ENCODE measurements at places on chromosomes 4 and X.

GRCh38 chr4:164956766-164957643, 20.5 kb downstream of the TRIM61 start:
- DNase-seq: peak; percentile 91

DNA sequence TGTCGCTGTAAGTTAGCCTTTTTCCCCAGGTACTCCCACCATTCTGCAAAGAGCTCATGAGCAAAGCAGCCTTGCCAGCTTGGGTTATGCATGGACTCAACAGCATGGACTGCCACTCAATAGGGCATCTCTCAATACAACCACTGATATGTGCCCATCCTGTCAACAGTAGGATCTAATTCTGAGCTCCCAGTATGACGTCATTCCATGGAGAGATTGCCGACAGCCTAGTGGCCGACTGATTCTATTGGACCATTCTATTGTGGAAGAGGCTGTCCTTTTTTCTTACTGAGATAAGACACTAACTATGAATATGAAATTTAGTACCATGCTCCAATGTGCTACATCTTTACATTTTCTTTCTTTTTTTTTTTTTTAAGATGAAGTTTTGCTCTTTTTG, 2389.0 kb upstream of the AGA start:
- no peak for DNase-seq

- peak; percentile 33 for DNase-seq
These were observed 49.7 kb downstream of the RASL11B start for GRCh38 chr4:52911684-52912294.

DNA sequence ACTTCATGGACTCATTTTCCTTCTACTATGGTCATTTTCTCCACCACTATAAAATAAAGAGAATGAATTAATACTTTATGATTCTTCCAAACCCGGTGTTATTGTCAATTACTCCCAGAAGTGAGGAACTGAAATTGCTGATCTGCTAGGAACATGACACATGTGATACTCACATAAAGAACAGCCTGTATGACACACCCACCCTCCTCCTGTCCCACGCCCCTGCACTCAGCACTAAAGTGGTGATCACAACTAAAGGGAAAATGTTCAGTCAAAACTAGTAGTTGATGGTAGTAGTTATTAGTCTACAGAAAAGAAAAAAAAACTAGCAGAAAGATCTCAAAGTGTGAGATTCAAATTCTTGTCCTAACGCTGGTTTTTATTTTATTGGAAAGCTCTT, 1508.3 kb downstream of the RAPGEF2 start:
- DNase-seq: no peak

DNA sequence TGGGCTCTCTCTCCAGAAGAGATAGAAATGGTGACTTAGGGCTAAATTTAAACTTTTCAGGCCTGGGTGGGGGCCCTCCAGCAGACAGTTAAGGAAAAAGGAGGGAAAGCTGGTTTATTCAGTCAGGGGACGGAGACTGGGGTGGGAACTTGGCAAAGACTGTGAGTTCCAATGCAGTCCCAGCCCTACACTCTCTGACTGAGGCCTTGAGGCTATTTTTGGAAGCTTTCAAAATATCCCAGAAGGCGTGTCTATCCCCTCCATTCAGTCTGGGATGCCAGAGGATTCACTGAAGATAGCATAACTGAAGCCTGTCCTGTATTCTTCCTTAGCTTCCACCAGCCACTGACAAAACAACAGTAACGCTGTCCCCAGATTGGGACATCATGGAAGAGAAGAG, 32.1 kb upstream of the MSN start:
- no peak for DNase-seq

- no peak for DNase-seq
These were observed 15.3 kb downstream of the KLHL2 start for GRCh38 chr4:165222651-165222994.

GRCh38 chr4:182288534-182288933, 45.3 kb downstream of the TENM3 start:
- DNase-seq: no peak

DNA sequence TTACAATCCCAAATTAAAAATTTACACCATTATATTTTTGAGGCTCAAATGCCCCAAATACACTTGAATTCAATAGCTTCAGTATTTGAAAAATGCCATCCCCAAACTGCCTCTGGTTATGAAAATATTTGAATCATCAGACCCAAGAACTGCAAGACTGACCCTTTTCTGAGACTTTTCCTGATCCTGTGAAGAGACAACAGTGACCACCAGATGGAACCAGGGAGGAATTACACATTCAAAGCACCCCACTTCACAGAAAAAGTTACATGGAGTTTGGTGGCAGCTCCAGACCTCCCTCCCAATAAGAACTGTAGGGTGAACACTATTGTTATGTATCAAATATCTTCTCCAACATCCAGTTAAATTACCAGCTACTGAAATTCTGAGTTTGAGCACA, 44.0 kb upstream of the SCD5 start:
- DNase-seq: peak; percentile 3

- DNase-seq: no peak
These were observed 912.9 kb upstream of the INTU start for GRCh38 chr4:126719852-126720251.

DNA sequence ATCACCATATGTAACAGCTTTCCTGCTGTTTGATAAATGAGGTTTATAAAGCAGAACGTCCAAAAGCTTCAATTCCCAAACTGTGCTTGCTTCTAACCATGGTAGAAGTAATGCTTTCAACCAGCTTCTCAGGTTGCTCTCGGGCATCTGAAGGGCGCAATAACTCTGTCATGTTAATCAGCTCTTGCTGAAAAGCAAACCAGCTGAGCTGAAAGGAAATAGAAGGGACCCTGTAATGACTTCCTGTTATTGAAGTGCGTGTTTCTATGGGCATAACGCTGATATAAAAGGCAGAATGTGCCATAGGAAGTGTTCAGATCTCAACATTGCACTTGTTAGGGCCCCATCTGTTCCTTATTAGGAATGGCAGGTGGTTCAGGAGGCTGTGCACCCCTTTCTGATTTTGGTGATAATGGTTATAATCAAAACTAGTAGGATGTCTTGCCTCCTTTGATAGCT, 21.2 kb downstream of the HERC3 start:
- DNase-seq: no peak

DNA sequence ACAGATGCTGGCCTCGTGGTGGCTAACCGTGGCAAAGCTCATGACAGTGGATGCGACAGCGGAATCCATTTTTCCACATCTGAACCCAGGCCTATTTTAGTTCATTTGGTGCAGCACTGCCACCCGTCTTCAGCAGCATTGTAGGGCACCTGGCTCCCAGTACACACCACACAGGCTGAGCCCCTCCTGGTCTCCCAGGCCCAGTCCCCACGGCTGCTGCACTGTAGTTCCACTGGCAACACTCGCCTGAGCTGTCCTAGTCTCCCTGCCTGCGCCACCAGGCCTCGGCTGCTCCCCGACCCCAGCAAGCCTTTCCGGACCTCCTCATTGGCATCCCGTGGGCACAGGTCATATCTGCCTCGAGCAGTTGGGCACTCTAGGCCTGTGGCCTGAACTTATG, 76.2 kb downstream of the MTMR1 start:
- DNase-seq: no peak

DNA sequence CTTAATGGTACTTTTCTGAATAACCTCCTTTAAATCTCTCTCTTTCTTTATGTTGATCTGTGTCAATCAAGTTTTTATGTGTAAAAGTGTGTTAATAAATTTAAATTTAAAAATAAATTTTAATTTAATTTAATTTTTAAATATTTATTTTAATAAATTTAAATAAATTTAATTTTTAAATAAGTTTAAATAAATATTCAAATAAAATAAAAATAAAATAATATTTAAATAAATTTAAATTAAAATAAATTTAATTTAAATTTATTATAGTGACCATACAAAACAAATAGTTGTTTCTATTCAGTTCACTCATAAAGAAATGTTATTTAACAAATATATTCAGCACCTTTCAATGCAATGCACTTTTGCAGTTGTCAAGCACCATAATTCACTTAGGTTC, 146.9 kb downstream of the GRID2 start:
- no peak for DNase-seq

- no peak for DNase-seq
These were observed 216.4 kb downstream of the PALLD start for GRCh38 chr4:168713253-168713652.

GRCh38 chrX:33183361-33183760, 28.0 kb downstream of the DMD start:
- DNase-seq: peak; percentile 30

DNA sequence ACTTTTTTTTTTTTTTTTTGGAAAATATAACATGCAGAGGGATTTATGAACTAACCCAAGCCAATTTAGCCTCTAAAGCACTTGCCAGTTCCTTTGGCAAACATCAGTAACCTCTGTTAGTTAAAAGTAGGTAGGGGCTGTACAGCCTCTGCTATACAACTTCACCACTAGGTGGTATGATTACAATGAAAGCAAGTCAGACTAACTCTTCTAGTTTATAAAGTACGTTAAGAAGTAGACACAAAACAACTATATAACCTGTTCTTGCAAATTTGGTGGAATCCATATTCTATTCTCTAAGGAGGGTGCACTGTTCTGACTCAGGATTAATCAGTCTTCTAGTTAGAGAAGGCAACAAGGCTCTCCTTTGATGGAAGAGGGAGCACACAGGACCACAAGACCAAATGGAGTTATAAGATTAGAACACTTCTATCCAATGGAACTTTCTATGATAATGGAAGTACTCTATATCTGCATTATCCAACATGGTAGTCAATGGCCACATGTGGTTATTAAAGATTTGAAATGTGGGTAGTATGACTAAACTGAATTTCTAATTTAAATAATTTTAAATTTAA, 12.8 kb downstream of the AIMP1 start:
- DNase-seq: peak; percentile 11

GRCh38 chr4:12084690-12085089, 656.0 kb upstream of the HS3ST1 start:
- no peak for DNase-seq

DNA sequence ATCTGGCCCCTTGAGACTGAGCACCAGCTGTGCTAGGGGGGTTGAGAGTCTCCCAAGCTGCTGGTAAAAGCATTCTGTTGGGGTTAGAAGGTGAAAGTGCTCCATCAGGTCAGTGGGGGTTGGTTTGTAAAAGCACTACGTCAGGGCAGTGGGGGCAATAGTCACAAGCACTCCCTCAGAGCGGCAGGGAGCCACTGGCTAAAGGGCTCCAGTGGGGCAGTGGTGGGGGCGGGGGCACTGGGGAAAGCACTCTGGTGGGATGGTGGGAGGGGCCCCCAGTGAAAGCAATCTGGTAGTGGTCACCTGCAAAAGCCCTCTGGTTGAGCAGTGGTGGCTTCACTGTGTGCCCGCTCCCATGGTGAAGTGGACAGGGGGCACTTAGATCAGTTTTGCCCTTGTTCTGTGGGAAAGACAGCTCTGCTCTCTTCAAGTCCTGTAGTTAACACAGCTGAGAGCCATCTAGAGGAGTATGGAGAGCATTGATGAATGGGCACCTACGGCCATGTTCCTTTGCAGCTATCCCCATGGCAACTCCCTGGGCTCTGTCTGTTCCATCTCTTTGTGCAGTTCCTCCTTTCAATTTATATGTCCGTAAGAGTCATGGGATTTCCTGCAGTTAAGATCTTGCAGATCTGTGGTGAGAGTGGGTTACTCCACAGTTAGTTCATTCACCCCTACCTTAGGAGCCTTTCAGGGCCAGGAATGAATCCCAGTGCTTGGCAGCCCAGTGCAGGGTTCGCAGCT, 106.4 kb downstream of the SH3BGRL start:
- no peak for DNase-seq

- no peak for DNase-seq
These were observed 97.1 kb downstream of the JADE1 start for GRCh38 chr4:128906581-128906980.

DNA sequence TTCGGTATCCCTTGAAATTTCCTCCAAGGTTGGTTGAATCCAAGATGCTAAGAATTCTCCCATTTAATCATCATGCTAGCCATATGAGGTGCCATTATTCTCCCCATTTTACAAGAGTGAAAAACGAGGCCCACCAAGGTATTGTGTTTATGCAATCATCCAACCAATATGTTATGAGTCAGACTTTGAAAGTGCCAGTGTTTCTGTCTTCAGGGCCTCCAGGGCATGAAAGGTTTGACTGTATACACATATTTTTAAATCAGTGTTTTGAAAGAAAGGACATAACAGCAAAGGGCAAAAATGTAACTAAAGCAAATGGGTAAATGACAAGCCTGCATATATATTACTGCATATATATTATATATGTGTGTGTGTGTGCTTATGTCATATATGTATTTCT, 541.2 kb upstream of the SMIM31 start:
- DNase-seq: no peak

DNA sequence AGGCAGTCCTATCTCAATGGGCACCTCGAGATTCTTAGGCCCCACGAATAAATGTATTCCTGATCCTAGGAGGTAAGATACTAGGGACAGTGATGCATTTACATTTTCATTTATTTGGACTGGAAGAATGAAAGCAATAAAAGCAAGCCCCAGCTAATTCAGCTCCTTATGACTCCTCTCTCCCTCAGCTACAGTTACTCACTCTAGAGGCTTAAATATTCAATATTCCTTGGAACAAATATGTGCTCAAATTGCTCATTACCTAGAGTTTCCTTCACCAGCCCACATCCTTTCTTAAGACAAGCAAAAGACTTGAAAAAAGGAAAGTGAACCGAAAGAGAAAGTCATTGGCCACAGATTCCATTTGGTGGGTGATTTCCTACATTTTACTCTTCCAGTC, 13.9 kb downstream of the PAGE2 start:
- DNase-seq: no peak

- peak; percentile 48 for DNase-seq
These were observed 63.3 kb downstream of the MEPE start for GRCh38 chr4:87895964-87896621.

GRCh38 chr4:110682311-110682710, 59.4 kb upstream of the PITX2 start:
- no peak for DNase-seq

DNA sequence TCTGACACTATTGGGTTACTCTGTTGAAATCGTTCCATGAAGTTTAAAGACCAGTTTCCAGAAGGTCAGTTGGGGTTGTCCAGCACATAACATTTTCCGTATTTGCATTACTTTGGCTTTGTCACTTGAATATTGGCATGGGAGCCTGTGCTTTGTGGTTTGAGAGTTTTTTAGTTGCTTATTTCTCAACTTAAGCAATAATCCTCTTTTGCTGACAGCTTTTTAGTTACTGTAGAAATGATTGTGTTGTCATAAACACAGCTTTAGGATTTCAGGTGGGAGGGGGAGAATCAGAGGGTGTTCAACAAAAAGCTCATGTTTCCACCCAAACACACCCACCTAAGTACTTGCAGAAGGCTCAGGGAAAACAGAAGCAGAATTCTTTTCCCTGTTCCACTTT, 210.7 kb upstream of the TLL1 start:
- DNase-seq: no peak

- no peak for DNase-seq
These were observed 1306.8 kb downstream of the STIM2 start for GRCh38 chr4:28167411-28167810.

GRCh38 chrX:71859637-71860036, 51.0 kb upstream of the NHSL2 start:
- DNase-seq: peak; percentile 45

DNA sequence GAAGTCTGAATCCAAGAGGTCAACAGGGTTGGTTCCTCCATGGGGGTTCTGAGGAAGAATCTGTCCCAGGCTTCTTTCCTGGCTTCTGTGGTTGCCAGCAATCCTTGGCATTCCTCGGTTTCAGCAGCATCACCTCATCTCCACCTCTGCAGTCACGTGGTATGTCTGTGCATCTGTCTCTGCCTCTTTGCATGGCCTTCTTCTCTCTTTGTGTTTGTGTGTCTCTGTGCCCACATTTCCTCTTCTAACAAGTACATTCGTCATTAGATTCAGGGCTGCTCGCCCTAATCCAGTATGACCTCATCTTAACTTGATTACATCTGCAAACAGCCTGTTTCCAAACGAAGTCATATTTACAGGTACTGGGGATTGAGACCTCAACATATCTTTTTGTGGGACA, 114.0 kb downstream of the BCOR start:
- no peak for DNase-seq

Measured in HTR-8/SVneo (cell line).